ENCODE measurements at places on chromosomes 11 and 22.

- DNase-seq, result no peak
Observed at GRCh38 chr11:46970913-46971625, 34.5 kb downstream of the CSTPP1 start.

- DNase-seq, result no peak
Observed at GRCh38 chr22:24407884-24408283, 19.5 kb upstream of the ADORA2A start.

DNA sequence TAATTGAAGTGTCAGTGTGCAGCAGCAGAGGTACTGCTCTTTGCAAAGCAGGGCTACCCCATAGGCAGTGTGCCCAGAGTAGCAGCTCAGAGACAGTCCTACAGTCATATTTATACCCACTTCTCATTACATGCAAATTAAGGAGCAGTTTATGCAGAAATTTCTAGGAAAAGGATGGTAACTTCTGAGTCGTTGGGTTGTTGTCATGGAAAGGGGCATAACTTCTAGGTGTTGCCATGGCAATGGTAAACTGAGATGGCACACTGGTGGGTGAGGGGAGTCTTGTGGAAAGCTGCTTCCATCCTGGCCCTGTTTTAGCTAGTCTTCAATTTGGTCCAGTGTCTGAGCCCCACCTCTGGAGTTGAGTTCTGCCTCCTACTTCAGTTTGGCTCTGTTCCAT is 77.4 kb downstream of the MN1 start:
- no peak for DNase-seq

DNA sequence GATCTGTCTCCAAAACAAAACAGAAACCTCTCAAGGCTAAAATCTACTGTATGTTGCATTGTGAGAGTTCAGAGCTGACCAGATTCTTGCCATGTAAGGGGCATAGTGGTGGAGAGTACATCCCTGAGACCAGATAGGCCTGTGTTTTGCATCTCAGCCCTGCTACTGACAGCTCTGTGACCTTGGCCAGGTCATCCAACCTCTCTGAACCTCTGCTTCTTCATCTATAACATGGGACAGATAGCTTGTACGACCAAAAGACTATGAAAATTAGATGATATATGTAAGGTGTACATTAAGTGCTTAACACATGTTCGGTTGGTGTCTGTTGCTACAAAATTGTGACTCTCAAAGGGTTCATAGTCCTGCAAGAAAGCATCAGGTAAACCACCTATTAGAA is 22.9 kb downstream of the ZNRF3 start:
- DNase-seq, result no peak

- no peak for DNase-seq
Observed at GRCh38 chr22:48240148-48240934, 1477.9 kb downstream of the TBC1D22A start.

- DNase-seq, result no peak
Observed at GRCh38 chr11:69078930-69079605, 30.3 kb downstream of the TPCN2 start.

DNA sequence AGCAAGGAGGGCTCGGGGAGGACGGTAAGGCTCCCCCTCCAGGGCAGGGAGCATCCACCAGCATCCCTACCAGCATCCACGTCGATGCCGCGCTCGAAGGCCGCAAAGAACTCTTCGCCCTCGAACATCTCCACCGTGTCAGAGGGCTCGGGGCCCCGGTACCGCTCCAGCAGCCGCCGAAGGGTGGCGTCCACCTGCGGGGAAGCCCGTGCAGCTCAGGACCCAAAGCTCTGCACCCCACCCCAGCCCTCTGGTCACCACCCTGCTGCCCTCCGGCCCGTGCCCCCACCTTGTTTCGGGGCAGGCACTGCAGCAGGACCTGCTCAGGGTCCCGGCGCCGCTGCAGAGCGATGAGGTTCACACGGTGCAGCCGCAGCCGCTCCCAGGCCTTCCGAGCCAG is 2.4 kb upstream of the SLC25A22 start:
- no peak for DNase-seq

GRCh38 chr11:131533149-131533548 is 162.7 kb downstream of the NTM start:
- DNase-seq, result no peak

DNA sequence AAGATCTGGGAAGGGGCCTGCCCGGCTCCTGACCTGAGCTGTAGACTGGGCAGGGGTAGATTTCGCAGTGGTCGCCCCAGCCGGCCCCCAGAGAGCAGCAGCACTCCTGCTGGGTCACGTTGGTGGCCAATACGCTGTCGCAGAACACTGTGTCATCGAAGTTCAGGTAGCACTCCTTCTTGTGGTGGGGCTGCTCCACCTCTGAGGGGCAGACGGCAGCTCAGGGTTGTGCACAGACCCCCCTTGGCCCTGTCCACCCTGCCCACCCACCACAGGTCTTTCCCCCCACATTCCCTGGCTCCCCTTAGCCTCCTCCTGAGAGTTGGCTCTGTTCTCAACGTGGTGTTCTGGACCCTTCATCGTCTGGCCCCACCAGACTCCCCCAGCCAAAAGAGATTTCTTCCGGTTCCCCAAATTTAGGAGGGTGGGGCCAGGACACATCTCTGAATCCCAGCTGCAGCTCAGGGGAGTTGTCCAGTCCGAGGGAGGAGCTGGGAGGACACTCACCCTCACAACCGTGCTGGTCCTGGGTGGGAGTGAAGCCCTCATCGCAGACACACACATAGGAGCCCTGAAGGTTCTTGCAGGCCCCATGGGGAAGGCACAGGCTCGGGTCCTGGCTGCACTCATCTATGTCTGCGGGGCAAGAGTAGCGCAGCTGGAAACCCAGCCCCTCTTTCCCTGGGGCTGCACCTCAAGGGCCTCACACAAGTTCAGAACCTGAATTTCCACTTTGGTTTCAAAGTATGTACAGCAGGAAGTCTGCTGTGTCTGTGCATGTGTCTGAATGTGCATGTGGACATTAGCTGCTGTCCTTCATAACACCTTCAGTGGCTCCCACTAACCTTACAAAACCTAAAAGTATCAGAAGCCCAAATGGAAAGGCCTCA is 16.5 kb downstream of the SCYL1 start:
- no peak for DNase-seq

- no peak for DNase-seq
Observed at GRCh38 chr11:42974510-42975179, 337.2 kb upstream of the API5 start.

DNA sequence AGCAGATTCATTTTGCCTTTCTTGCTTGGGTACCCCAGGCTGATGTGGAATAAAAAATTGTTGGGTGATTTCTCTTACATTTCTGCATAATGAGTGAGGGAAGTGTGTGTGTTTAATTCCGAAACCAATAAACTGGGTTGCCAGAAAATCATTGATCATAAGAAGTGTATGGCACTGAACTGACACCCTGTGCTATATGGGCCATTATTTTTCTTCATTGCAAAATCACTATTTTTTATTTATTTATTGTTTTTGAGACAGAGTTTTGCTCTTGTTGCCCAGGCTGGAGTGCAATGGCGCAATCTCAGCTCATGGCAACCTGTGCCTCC is 14.6 kb upstream of the HIKESHI start:
- no peak for DNase-seq

DNA sequence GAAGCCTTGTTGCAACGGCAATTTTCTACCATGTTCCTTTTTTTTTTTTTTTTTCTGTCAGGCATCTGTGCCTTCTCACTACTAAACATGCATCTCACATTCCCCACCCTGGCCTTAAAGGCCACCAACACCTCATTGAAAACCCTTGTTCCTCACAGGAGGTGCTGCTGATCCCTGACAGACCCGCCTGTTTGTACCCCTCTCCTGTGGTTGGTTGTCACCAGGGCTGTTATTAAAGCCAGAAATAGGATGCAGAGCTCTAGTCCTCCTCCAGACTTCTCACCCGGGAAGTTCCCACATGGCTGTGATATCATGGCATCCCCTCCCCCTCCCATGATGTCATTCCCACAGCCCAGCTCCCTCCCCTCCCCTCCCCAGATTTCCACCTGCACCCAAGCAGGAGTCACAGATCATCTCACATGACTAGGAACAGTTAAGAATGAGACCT is 302.8 kb upstream of the NCAM1 start:
- DNase-seq, result no peak

DNA sequence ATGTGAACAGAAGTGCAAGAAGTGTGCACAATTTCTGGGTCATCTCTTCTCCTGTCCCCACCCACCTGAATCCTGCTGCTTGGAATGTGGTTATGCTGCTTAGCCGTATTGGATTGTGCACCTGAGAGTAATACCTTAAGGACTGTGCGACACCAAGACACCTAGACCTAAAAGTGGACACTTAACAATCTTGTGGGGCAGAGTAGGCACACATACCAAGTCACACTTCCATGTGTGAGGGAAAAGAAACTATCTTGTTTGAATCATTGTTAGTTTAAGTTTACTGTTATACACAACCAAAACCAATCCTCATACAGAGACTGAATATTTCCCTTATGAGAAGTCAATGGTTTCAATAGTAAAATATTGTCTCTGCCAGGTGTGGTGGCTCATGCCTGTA is 93.7 kb downstream of the CCDC83 start:
- DNase-seq, result no peak

DNA sequence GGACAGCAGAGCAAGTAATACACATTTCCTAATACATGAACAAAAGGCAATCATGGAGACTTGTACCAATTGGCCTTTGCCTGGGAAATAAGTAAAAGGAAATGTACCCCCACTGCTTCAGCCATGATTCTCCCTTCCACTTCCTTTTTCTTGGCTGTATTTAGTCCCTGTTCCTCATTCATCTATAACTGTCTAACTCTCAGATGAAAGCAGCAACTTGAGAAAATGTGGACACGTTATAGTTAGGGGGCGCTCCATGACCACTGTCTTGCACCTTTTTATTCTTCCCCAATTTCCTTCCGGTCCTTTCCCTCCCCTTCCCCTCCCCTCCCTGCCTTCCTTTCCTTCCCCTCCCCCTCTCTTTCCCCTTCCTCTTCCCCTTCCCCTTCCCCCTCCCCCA is 61.3 kb upstream of the BARX2 start:
- DNase-seq, result no peak

DNA sequence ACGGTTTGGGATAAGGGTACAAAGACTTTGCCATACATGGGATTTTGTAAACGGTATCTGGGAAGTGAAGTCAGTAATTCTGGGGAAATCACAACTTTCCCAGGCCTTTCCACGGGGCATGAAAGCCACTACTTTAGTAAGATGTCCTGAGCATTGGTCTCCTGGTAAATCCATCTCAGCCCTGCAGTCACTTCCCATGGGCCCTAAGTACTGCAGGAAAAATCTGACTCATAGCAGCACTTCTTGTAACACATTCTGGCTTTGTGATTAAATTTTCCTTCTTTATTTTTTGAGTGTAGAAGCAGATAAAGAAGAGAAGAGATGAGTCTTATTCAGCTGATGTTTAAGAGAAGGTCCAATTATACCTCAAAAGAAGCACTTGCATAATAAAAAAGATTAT is 67.6 kb downstream of the BLID start:
- DNase-seq, result no peak

DNA sequence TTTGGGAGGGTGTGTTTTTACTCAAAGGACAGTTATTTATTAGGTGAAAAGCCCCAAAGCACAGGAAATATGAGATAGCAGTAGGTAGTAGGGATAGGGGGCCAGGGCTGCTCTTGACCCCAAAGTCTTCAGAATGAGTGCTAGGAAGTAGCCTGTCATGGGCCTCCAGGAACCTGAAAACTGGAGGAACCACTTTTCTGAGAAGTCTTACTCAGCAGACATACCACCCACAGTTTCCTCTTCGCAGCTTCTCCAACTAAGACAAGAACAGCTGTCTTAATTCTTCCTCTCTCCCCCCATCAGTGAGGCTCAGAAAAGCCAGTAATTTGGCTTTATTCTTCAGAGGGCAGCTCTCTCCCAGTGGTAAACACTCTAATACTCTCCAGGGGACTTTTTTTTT is 84.0 kb upstream of the CTSC start:
- DNase-seq, result no peak

- no peak for DNase-seq
Observed at GRCh38 chr11:13224324-13224723, 53.3 kb upstream of the BMAL1 start.

- DNase-seq, result no peak
Observed at GRCh38 chr22:23067023-23067650, 3.2 kb upstream of the GNAZ start.

DNA sequence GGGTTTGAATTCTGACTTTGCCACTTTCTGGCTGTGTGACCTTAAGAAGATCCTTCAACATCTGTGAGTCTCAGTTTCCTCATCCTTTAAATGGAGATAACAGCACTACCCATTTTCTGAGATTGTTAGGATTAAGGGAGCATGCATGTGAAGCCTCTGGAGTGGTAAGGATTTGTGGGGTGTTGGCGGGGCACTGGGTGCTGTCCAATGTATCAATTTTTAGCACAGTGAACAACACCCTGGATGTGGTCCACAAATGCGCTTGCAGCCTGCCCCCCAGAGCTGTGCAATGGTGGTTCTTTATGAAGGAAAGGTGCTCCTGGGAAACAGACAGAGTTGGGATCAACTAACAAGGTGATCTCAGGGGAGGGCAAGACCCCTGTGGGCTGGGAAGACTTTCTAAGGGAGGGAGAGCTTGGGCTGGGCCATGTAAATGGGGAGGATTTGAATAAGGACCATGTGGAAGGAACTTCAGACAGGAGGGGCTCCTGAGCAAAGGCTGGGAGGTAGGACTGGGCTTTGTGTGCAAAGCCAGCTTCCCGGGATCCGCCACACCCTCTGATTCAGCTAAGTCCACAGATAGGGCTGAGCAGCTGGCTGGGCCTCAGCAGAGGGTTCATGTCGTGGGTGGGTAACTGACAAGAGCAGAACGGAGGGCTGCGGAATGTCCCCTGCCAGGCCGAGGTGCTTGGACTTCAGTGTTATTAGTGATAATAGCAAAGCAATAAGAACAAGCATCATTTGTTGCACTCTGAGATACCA is 22.7 kb upstream of the RASD2 start:
- no peak for DNase-seq

DNA sequence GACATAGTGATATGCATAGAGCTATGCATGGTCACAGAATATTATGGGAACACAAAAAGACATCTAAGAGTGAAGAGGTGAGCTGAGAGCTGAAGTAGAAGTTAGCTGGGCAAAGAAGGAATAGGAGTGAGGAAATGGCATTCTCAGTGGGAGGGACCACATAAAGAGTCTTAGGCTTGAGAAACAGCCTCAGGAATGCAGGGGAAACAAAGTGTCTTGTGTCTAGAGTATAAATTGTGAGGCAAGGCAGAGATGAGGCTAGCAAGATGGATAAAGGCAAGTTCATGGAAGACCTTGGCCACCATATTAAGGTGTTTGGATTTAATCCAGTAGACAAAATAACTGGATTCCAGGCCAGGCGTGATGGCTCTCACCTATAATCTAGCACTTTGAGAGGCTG is 40.6 kb upstream of the CRTAM start:
- no peak for DNase-seq

DNA sequence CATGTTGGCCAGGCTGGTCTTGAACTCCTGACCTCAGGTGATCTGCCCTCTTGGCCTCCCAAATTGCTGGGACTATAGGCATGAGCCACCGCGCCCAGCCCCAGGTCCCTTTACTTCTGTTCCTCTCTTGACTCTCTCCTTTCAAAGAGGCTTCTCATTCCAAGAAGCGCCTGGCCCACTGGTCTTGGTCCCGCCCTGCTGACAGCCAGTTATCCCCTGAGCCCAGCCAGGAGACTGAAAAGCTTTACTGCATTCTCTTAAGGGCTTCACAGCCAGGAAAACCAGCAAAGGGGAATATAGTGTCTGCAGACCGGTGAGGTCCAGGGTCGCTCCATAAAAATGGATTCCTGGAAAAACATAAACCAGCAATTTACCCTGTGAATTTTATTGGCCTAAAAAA is 68.3 kb downstream of the NFAM1 start:
- DNase-seq, result no peak

Data from stimulated activated CD4-positive, alpha-beta T cell treated with anti-CD3 and anti-CD28 coated beads, Interleukin-1b, Interleukin-23, amount 100 ng/mL, for 24 hours (primary cell).